ENCODE measurements at places on chromosomes 7 and 10.

GRCh38 chr7:69597278-69598076 lies 798 bp upstream of the AUTS2 start:
- DNase-seq: no peak

DNA sequence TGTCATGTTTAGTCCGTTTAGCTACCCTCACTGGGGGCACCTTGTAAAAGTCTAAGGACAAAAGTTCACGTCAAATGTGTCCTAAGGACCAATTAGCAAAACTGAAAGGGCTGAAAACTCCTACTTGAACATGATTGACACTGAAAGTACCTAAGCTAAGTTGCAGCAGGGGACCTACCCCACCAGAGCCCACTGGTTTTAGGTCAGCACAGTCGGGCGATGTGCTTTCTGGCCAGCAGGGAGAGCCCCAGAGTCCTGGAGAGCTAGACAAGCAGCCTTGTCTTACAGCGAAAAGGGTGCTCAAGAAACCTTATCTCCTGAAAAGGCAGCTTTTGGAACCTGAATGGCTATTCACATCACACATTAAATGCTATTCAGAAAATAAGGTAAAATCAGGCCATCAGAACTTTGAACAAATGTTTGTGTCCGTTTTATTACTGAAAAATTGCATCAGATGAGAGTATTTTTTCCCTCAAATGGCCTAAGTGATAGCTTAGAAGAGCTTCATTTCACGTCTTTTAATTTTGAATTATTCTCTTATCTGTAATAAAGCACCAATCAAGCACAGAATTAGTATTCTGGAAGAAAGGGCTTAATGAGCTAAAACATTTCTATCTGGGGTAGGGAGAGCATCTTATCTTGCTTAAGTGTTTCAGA lies 52.2 kb upstream of the MKI67 start:
- peak; percentile 13 for DNase-seq

DNA sequence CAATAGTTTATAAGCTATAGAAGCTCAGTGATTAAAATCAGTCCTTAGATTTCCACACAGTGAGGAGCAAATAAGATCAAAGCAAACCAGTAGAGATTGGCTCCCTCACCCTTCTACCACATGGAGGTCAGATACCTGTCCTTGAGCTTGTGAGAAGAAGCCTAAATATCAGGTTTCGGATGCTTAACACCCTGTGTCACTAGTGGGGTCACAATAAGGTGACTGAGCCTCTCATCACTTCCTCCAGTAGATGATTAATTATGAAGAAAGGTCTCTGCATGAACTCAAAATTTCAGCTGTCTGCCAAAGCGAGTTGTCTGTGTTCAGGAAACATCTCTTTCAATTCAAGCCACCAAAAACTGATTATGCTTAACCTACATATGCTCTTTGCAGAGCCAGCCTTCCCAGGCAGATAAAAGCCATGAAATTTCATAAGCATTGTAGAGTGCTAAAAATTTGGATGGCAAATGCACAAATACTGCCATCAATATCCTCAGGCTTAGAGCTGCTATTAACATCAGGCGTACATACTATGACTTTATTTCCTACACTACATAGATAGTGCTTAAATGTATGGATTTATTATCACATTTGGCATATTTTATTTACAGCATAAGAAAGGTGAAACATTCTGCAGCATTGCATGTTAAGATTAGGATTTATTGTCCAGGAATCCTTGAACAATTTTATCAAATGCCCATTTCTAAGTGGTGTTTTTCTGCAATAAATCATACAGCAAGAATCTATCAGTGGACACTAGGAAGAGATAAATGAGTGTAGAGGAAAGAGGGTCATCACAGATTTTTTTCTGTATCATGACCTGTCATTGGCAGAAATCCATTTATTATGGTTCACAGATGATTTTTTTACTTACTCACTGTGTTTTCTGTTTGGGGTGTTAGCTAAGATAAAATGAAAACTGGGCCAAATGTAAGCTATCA lies 285.1 kb upstream of the SP8 start:
- DNase-seq: no peak

- DNase-seq: no peak
Observed at GRCh38 chr7:111869280-111869679, 307.0 kb upstream of the IMMP2L start.

- DNase-seq: no peak
Observed at GRCh38 chr7:50771120-50772002, 11.3 kb downstream of the GRB10 start.

- no peak for DNase-seq
Observed at GRCh38 chr7:20596653-20597052, 18.8 kb upstream of the ABCB5 start.

DNA sequence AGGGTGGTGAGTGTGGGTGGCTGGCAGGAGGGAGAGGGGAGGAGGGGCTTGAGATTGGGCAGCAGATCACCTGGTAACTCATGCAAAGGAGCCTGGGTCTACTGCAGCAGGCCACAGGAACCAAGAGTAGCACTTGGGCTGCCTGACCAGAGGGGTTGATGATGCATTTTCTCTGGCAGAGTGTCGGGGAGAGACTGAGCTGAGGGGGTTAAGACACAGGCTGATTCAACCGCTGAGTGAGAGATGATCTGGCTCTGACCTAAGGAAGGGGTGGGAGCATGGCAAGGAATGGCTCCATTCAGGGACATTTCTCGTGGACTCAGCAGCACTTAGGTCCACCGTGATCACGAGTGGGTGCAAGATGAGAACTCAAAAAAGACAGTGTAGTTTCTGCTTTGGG lies 115.5 kb upstream of the STK17A start:
- DNase-seq: no peak

DNA sequence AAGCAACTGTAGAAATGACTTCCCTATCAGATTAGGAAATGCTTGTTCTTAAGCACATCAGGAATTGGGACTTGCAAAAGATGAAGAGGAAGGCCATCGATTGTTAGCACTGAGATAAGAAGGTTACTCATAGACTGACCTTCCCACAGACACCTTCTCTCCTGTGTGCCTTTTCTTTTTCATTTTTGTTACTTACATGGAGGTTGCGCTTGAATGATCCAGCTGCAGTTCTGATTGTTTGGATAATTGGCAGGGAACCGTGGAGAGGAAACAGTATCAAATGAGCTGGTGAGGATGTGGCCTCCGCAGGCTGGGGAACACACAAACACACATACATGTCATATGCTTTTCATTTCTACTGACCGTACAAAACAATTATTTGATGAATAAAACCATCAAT lies 134.9 kb upstream of the RSU1 start:
- no peak for DNase-seq

DNA sequence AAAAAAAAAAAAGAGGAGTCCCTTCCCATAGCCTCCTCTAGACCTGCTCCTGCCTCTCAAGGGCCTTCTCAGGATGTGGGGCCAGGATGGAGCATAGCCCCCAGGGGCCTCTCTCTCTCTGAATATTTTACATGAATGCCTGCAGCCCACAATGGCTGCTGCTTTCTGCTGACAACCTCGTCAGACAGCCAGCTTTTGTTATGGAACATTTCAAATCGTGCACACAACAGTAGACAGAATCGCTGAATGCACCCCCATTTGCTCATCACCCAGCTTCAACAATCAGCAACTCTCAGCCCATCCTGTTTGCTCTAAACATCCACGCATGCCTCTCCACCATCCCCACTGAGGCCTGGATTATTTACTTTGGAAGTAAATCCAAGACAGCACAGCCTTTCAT lies 5.4 kb downstream of the PLAC9 start:
- DNase-seq: no peak

DNA sequence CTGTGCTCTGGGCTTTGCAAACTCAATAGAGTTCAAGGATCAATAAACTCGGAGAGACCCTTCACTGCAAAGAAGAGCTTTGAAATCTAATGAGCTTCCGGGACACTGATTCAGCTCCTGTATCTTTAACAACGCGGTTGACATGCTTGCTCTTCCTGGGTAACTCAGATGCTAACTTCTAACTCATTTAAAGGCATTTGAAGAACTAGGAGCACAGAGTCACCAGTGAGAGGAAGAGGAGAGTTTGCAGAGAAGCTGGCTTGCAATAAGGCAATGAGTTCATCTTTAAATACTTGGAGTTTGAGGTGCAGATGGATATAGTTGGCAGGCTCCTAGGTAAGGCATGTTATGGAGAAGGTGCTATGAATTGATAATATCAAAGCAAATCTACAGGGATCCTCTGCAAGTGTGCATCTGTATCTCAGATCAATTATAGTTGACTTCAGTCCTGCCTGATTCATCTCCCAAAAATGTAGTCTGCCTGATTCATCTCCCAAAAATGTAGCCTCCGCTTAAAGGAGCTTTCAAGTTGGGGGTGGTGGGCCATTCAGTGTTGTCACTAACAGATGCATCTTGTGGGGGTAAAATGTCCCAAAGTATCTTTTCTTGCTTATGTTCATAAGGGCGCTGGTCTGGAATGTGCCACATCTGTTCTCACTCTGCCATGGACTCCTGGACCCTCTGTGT lies 182.5 kb upstream of the PRSS58 start:
- DNase-seq: no peak

- no peak for DNase-seq
Observed at GRCh38 chr7:5525271-5526099, 101.9 kb upstream of the TNRC18 start.

DNA sequence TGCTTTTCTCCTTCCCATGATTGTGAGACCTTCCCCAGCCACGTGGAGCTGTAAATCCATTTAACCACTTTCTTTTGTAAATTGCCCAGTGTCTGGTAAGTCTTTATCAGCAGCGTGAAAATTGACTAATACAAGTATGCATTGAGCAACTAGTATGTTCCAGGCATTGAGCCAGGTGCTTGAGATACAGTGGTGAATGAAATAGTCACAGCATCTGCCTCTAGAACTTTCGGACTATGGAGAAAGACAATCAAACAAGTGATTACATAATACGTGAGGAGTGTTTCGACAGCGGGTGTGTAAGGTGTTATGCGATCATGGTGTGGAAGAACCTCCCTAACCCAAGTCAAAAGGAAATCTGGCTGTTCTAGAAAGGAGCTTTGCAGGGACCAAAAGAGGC lies 21.6 kb upstream of the NUP205 start:
- no peak for DNase-seq

GRCh38 chr10:79938728-79939406 lies 10.0 kb downstream of the SFTPD start:
- DNase-seq: no peak

- no peak for DNase-seq
Observed at GRCh38 chr7:138924501-138925225, 56.5 kb downstream of the KIAA1549 start.

GRCh38 chr10:34299105-34299611 lies 515.9 kb downstream of the PARD3 start:
- no peak for DNase-seq

DNA sequence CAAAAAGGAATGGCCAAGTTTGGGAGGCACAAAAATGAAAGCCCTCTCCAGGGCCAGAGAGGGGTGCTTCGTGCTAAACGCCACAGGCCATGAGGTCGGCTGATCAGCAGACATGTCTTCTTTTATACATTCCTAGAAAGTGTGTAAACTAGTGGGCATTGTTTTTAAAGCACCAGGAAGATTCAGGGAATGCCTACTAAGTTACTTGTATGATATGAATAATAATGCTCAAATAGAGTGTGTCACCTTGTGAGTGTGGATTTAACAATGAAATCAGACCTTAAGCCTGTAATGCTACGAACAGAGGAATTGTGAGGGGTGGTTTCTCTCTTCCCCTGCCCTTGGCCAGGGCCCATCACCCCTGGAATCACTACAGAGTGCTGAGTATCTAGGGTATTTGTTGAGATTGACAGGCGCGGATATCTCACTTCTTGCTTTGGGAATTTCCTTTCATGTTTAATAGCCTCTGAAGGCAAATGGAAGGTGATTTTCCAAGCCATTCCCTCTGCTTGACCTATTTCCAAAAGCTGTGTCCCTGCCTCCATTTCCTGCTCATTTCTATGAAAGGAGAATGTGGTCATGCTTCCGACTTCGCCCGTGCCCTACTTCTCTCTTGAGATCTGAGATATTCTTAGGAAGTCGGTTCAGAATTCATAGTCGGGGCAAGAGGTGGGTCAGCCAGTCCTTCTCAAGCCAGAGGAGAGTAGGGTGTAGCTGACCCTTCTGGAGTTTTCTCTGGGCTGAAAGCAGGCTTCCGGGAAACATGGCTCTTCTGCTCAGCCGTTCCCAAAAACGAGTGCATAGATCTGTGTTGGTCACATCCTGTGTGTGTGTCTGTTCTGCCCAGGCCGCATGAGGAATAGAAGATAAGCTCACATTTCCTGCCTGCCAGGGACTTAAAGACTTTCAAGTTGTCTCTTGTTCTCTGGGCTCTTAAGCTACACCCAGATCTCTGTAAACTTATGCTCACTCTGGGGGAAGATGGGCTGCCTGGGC lies 167.8 kb upstream of the ITGB1 start:
- no peak for DNase-seq

- no peak for DNase-seq
Observed at GRCh38 chr7:2012981-2013380, 219.8 kb downstream of the MAD1L1 start.

- DNase-seq: no peak
Observed at GRCh38 chr7:138964624-138965436, 16.4 kb downstream of the KIAA1549 start.

DNA sequence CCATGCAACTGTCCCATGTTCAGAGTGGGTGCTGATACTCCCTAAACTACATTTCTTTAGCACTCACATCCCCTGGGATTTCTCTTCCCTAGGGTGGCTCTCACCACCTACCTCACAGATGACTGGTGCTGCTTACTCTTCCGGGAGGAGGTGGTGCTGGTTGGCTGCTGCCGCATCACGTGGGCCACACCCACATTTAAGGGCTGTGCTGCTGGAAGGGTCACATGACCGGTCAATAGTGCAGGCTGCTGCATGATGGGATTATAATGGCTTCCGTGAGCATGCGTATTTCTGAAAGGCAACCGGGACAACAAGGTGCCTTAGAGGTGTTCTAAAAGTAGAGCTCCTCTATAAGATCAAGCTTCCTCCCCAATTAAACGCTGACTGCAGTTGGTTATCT lies 76.8 kb downstream of the CLEC2L start:
- no peak for DNase-seq

DNA sequence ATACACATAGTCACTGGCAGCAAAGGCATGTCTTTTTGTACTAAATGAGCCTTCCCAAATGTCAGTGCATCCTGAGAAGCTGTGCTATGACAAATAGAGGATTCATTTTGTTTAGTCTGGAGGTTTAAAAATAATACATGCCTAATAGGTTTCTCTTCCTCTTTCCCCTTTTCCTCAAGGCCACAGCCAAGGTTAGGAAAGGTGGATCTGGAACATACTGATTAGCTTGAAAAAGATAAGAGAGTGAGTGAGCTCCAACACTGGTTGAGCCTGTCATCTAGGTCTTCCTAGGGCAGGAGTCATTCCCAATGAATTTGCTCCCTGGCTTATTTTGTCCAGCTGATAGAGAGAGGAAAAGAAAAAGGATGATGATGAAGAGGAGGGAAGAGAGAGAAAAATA lies 14.4 kb upstream of the SP4 start:
- DNase-seq: no peak

GRCh38 chr10:12130237-12130872 lies 878 bp downstream of the SEC61A2 start:
- DNase-seq: no peak

DNA sequence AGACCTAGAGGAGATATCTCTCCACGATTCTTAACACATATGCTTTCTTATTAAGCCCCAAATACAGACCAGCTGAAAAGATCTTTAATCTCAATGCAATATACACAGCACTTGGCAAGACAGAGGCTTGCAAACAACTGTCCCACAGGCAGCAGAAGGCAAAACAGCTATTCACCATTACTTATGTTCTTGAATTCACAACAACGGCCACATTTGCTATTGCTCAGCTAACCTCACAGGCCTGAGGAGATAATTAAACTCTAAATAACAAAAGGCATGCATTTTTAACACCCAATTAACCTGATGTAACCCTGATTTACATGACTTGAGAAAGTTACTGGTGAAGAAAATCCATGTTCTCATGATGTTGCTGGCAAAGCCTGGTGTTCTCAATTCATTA lies 216.4 kb downstream of the CRPPA start:
- DNase-seq: no peak

All from activated CD4-positive, alpha-beta T cell treated with anti-CD3 and anti-CD28 coated beads for 24 hours (primary cell).